ENCODE measurements at places on chromosomes 2 and 18. TPM values are rescaled to one million over a fixed set of nuclear protein-coding genes. Genes with fewer than 3 reads are reported as not detected.

Gene LTBP1
- total RNA-seq, result 58.1 TPM

Gene DSG4
- total RNA-seq, result not detected

Gene LAMA3
- total RNA-seq, result 8.0 TPM

Gene REG3G
- not detected for total RNA-seq

Gene PPP1R7
- total RNA-seq, result 35.1 TPM

Gene UGT1A10
- not detected for total RNA-seq

Gene HMSD
- 2.0 TPM for total RNA-seq

Gene SMAD7
- 13.1 TPM for total RNA-seq

Gene CYS1
- total RNA-seq, result 12.0 TPM

Gene MOGAT1
- total RNA-seq, result not detected

Gene PARD6G
- 16.7 TPM for total RNA-seq

Gene ASTL
- total RNA-seq, result 1.7 TPM

Gene OR6B2
- total RNA-seq, result not detected

Gene KCNJ3
- total RNA-seq, result 0.57 TPM

Gene TRABD2A
- total RNA-seq, result 67.6 TPM

Gene OTX1
- 0.18 TPM for total RNA-seq

Gene TMEM37
- 17.4 TPM for total RNA-seq

Gene PIEZO2
- total RNA-seq, result 3.0 TPM

Gene FHOD3
- 3.5 TPM for total RNA-seq

Gene POTEJ
- total RNA-seq, result 0.12 TPM

Gene HOXD11
- total RNA-seq, result not detected

Gene OTOF
- under 0.01 TPM for total RNA-seq

Gene SLC5A7
- total RNA-seq, result 0.54 TPM

Gene FIGN
- total RNA-seq, result 13.5 TPM

Gene CNGA3
- not detected for total RNA-seq

Gene TRIM43
- not detected for total RNA-seq

Gene CCBE1
- total RNA-seq, result 15.9 TPM

Gene PSMD14
- 34.3 TPM for total RNA-seq
